ENCODE measurements at places on chromosomes 2 and 18. TPM values are rescaled to one million over a fixed set of nuclear protein-coding genes. Genes with fewer than 3 reads are reported as not detected.

Gene SMAD4
- total RNA-seq, result 113 TPM

Gene LINC00305
- total RNA-seq, result not detected

Gene IGFBP5
- 500 TPM for total RNA-seq

Gene TXNDC2
- total RNA-seq, result 0.28 TPM

Gene RGPD4
- 0.10 TPM for total RNA-seq

Gene BUB1
- total RNA-seq, result 7.6 TPM

Gene TDRD15
- total RNA-seq, result 0.10 TPM

Gene DYNAP
- total RNA-seq, result not detected

DNA sequence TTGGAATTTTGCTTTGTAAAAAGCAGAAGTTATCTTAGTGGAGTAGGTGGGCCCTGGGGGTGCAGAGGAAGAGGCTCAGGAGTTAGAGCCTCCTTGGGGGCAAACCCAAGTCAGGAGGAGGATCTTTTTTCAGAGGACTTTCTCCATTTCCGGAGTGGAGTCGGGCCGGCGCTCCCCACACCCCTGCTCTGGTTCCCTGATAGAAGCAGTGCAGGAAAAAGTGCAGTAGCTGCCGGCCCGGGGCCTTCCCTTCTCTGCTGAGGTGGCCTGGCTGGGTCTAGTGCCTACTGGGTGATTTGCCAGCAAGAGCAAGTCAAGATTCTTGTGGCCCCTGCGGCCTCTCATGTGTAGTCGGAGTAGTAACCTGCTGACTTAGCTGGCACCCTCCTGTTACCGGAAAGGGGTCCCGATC lies 124.2 kb upstream of the HS6ST1 start:
- DNase-seq, result no peak
- H3K4me1 ChIP-seq, result peaks cover 15% of the 10 kb centered on the region
- no peaks in the 10 kb centered on the region for H3K27me3 ChIP-seq
- no peak overlapping the region for H3K27ac ChIP-seq
- no peak overlapping the region for H3K4me3 ChIP-seq
- H3K36me3 ChIP-seq, result no peaks in the 10 kb centered on the region

DNA sequence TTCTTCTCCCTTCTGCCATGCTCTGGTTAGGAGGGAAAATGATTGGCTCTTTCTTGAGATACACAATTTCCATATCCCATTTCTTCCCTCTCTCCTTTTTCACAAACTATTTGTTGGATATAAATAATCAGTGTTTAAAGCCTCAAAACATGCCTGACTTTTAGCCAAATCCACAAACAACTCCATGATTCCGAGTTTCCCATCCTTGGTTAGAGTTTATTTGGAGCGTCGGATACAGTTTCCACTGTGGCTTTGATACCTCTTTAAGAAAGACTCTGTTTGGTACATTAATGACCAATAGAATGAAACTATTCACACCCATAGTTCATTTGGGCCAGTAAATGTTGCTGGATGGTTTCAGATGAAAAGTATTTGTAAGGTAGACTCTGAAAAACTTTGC lies 5.9 kb upstream of the FHL2 start:
- no peak for DNase-seq
- no peaks in the 10 kb centered on the region for H3K27me3 ChIP-seq
- H3K36me3 ChIP-seq, result no peaks in the 10 kb centered on the region

GRCh38 chr2:38185012-38185491 lies 109.1 kb upstream of the CYP1B1 start:
- no peak overlapping the region for H3K4me3 ChIP-seq
- no peaks in the 10 kb centered on the region for H3K36me3 ChIP-seq
- peaks cover 55% of the 10 kb centered on the region for H3K4me1 ChIP-seq

GRCh38 chr18:41466436-41467160 lies 488.4 kb upstream of the PIK3C3 start:
- no peaks in the 10 kb centered on the region for H3K36me3 ChIP-seq
- no peak overlapping the region for H3K4me3 ChIP-seq
- H3K27me3 ChIP-seq, result no peaks in the 10 kb centered on the region
- no peak for DNase-seq

GRCh38 chr2:140177086-140177485 lies 1396.9 kb upstream of the NXPH2 start:
- H3K27ac ChIP-seq, result no peak overlapping the region
- no peaks in the 10 kb centered on the region for H3K36me3 ChIP-seq
- H3K27me3 ChIP-seq, result no peaks in the 10 kb centered on the region
- no peak overlapping the region for H3K4me3 ChIP-seq

- H3K4me1 ChIP-seq, result peaks cover 54% of the 10 kb centered on the region
- H3K36me3 ChIP-seq, result no peaks in the 10 kb centered on the region
- no peak overlapping the region for H3K4me3 ChIP-seq
- DNase-seq, result no peak
- no peaks in the 10 kb centered on the region for H3K27me3 ChIP-seq
- H3K27ac ChIP-seq, result no peak overlapping the region
These were observed 16.0 kb downstream of the BCL2 start for GRCh38 chr18:63303547-63303946.

Measured in chondrocyte (in vitro differentiated cells).